ENCODE measurements at places on chromosomes 3 and 15.

DNA sequence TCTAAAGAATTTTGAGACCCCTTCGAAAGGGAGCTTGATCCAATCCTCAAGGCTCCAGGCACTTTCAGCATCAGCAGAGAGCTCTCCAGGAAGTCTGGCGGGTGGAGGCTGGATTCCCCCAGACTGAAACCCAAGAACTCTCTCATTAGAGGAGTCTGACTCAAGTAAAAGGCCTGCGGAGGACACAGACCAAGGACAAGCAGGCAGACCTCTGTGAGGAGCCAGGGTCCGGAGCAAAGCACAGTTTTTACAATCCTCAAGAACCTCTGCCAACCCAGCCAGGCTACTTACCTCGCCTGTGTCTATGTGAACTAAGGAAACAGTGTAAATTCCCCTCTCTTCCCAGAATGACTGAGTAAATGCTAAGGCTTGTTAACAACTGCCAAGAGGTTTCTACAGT lies 86.2 kb downstream of the FBN1 start:
- ATAC-seq, result peak; percentile 48

DNA sequence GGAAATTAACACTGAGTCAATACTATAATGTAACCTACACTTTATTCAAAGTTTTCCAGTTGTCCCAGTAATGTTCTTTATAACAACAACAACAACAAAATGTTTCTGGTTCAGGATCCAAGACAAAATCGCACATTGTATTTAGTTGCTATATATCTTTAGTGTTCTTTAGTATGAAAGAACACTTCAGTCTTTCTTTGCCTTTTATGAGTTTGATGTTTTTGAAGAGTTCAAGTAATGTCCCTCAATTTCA lies 7.6 kb upstream of the GRAMD1C start:
- ATAC-seq, result no peak

DNA sequence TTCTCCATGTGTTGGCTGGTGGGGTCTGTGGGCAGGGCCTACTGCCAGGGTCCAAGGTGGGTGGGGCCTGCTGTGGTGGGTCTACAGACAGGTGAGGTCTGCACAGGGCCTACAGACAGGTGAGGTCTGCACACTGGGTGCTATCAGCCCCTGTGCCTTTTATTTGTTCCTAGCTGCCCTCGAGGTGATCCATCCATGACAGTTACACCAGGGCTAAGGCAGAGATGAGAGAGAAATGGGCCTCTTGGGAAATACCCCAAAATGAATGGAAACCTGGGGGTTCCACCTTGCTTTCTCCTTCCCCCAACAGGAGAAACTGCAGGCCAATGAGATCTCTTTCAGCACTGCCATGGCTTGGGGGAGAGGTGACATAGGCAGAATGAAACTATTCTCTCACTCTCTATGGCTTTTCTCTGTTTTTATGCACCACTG lies 36.4 kb downstream of the CFAP100 start:
- no peak for ATAC-seq

GRCh38 chr3:125003369-125003853 lies 52.4 kb downstream of the HEG1 start:
- peak; percentile 77 for ATAC-seq

DNA sequence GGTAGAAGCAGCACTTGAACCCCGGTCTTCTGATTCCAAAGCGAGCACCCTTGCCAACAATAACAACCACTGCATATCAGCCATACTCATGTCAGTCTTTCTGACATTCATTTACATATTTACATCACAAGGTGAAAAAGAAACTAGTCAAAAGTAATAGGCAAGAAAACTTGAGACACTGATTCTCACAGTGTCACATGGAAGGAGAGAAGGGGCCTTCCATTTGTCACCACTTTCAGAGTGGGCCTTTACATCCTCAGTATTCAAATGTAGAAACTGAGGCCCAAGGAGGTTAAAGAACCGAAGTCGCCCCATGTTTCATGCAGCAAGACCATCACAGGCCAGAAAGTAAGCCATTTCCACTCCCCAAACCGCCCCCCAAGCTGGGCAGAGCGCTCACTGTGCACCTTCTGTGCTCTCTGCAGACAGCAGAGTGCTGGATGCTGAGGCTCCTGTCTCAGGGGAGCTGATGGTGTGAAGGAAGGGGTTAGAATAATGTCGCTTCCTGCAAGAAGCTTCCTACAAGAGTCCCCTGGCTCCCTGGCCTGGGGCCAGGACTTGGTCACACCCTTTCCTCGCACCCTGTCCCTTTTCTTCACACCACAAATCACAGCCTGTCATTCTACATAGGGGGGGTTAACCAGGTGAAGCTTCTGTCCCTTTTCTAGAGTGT lies 260.1 kb downstream of the UACA start:
- ATAC-seq, result no peak
